ENCODE measurements at places on chromosomes 16 and 17.

- no peak for DNase-seq
These were observed 346.6 kb upstream of the TNRC6C start for GRCh38 chr17:77611791-77612502.

DNA sequence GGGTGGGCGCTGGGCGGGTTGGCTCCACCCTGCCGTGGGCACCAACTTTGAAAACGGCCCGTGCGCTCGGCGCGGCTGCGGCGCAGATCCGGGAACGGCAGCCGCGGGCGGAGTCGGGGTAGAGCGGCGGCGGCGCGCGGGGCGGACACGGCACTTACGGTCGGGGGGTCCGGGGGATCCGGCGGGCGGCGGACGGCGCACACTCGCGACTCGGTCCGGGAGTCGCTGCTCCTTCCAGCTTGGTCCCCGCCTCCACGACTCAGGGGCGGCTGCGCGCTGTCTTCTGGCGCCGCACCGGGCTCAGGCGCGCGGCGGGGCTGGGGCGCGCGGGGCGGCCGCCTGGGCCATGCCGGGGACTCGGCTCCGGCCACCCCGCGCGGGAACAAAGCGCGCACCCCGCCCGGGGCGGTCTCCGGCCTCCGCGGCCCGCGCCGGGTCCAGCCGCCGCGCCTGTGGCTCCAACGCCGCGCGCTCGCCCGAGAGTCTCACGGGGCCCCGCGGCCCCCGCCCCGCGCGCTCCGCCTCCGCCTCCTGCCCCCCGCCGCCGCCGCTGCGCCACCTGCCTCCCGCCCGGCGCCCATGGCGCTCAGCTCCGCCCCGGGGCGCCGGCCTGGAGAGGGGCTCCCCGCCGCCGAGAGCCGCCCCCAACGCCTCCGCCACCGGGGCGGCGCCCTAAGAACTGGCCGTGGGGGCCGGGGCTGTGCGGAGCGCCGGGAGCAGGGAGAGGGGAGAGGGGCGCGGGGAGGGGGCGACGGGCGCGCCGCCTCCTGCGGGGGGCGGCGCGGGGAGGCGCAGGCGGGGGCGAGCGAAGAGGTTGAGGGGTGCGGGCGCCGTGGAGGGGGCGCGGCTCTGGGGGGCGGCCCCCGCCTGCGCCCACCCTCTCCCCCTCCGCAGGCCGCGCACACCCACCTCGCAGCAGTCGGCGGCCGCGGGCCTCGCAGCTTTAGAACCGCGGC lies 35.9 kb downstream of the CBFA2T3 start:
- peak; percentile 78 for DNase-seq

GRCh38 chr16:12410837-12411490 lies 392.7 kb downstream of the CPPED1 start:
- no peak for DNase-seq

DNA sequence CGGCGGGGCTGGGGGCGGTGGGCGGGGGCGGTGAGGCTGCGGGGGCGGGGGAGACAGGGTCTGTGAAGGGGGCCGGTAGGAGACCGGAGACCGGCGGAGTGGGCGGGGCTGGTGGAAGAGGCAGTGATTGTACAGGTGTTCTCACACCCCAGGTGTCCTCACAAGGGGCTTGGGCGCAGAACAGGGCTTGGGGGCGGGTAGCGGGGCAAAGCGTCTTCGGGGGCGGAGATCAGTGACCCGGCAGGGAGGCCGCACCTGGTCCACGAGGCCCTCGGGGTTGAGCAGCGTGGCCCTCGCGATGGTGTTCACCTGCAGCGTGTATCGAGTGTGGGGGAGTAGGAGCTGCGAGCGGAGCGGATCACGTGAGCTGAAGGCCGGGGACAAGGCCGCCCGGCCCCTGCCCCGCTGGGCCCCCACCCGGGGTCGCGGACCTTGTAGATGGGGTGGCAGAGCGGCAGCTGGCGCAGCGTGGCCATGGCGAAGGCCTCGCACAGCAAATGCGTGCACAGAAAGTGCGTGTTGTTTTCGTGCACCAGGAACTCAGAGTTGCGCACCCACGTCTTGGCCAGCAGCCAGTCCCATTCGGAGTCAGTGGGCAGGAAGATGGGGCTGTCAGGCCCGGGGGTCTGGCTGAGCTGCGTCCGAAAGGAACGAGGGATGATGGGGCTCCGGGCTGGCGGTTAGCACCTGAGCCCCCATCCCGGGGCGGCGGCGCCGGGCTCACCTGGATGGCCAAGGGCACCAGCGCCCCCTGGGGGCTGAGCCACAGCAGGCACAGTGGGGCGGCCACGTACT lies 8.5 kb downstream of the ALOXE3 start:
- peak; percentile 87 for DNase-seq

- DNase-seq = peak; percentile 68
These were observed 11.2 kb downstream of the PIK3R5 start for GRCh38 chr17:8954339-8954738.

DNA sequence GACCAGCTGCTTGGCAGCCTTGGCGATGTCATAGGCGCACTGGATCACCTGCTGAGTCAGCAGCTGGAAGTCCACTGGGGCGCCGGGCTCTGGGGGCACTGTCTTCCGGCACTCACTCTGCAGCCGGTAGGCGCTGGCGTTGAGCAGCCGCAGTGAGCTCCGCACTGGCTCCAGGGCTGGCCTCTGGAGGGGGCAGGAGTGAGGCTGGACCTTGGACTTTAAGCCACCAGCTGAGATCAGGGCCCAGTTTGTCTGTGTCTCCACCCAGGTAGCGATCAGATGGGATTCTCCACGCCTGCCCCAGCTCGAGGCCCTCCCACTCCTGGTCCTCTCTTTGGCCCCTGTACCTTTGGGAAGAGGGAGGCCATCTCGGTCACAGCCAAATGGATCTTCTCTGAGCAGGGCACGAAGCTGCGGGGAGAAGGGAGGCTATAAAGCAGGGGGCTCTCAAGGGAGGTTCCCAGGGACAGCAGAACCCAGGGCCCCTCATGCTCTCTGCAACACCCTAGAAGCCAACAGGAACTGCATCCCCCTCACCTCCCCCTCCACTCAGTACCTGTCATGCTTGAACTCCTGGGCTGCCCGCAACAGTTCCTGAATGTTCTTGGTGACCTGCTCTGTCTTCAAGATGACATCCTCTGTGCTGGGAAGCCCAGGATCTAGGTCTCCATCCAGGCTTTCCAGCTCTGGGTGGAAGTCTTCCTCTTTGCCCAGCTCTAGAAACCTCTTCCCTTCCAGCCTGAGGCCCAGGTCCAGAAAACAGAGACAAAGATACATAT lies 6.4 kb downstream of the TP53I13 start:
- no peak for DNase-seq

DNA sequence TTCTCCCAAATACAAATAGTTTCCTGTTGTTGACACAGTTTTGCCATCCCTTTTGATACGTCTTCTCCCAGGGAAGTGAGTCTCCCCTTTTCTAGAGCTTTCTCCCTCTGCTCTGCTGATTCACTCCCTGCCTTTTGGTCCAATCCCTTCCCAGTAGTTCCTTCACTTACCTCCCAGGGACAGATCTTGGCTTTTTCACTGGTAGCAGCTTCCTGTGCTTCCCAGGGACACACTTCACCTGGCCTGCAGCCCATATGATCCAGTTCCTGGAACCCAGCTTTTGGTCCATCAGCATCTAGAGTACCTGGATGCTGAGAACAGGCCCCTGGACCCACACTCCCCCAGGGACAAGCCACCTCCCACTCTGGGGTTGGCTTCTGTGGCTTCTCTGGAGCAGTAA lies 15.8 kb downstream of the GPR179 start:
- DNase-seq = no peak

DNA sequence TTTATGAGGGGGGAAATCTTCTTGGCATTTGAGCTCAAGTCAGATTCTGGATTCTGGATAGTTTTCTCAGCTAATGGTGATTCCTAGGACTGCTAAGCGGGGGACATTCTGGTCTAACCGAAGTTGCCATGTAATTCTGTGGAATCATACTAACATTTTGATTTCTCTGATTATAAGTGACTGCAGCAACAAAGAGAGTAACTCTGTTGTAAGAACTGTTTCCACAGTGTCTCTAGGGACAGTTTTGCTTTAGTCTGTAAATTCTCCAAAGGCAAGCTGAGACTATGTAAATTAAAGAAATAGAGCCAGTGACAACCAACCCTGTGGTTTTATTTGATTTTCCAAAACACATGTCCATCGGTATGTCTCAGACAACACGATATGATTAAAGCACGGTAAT lies 286.2 kb downstream of the IRX3 start:
- DNase-seq = no peak

- DNase-seq = no peak
These were observed 4.7 kb downstream of the NAGPA start for GRCh38 chr16:5028950-5029475.

DNA sequence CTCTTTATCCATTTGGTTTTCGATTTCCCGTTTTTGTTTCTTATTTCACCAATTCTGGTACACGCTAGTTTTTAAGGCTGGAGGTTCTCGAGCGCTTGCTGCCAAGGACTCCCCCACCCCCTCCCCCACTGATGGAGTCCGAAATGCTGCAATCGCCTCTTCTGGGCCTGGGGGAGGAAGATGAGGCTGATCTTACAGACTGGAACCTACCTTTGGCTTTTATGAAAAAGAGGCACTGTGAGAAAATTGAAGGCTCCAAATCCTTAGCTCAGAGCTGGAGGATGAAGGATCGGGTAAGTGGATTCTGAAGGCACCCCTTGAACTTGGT lies 825 bp downstream of the RPTOR start:
- DNase-seq = no peak

- no peak for DNase-seq
These were observed 37.8 kb downstream of the LITAFD start for GRCh38 chr16:8919934-8920462.

DNA sequence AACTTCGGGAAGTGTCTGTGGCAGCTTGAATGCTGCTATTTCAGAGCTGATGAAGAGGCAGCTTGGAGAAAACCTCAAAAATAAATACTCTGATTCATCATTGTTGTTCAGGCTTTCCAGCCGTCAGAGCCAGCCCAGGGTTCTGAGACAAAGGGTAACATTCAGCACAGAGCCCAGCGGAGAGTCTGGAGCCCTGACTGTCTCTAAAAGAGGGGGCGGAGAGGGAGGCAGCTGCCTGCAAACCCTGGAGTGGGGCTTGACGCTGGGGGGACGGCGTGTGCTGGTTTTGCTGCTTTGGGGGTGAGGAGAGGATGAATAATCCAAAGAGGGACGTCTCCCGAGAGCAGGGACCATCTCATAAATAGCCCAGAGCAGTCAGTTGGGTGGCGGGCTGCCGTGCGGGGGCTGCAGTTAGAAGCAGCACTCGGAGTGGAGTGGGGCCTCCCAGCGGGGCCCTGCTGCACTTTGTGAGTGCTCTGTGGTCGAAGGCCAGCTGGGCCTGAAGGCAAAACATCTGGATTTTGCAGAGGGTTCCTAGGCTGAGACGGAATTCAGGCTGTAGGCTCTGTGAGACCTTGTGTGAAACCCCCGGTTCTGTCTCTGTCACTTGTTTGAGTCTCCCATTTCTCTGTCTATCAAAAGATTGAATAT lies 237.8 kb downstream of the PRKCA start:
- DNase-seq = no peak

DNA sequence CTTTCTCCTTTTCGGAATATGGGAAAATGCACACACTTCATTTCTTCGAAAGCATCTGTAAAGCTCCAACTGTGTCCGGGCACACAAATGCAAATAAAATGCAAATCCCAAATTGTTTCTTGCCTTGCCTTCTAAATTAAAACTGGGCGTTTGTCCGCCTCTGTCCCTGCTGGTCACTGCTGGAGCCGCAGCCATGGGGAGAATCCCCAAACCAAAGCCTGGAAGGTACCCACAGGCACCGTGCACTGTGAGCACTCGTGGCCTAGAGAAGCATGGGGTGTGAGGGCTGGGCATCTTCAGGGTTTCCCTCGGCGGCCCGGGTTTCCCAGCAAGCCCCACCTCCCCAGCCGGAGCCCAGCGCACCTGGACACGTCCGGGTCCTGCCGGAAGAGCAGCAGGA lies 2.9 kb downstream of the SLC47A2 start:
- no peak for DNase-seq

GRCh38 chr16:71344315-71344905 lies 14.1 kb upstream of the CALB2 start:
- DNase-seq = no peak

GRCh38 chr17:48625495-48626244 lies 488 bp downstream of the HOXB9 start:
- peak; percentile 69 for DNase-seq

DNA sequence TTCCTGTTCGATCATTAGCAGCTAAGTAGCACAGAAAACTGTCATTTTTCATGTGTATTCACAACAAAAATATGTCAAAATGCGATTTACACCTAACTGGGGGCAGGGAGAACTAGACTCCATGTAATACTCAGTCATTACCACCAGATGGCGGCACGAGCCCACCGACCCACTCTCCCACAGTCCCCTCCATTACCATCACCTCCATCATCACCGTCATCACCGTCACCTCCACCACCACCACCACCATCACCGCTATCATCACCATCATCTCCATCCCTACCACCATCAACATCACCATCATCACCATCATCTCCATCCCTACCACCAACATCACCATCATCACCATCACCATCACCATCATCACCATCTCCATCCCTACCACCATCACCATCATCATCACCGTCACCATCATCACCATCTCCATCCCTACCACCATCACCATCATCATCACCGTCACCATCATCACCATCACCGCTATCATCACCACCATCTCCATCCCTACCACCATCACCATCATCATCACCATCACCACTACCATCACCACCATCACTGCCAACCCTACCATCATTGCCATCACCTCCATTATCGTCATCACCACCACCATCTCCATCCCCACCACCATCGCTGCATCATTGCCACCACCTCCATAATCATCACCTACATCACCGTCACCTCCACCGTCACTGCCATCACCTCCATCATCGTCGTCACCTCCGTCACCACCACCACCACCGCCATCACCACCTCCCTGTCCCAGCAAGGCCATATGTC lies 14.4 kb downstream of the NDUFAF8 start:
- peak; percentile 72 for DNase-seq

GRCh38 chr16:30557707-30557956 lies 542 bp downstream of the ZNF764 start:
- no peak for DNase-seq

- no peak for DNase-seq
These were observed 6.9 kb upstream of the LITAF start for GRCh38 chr16:11593581-11593980.

All from GM10248 (cell line).